ENCODE measurements at places on chromosomes 7 and 10.

- no peak for DNase-seq
These were observed 618.5 kb downstream of the CCSER2 start for GRCh38 chr10:84946904-84947303.

GRCh38 chr7:51009716-51010496 lies 227.2 kb upstream of the GRB10 start:
- no peak for DNase-seq

DNA sequence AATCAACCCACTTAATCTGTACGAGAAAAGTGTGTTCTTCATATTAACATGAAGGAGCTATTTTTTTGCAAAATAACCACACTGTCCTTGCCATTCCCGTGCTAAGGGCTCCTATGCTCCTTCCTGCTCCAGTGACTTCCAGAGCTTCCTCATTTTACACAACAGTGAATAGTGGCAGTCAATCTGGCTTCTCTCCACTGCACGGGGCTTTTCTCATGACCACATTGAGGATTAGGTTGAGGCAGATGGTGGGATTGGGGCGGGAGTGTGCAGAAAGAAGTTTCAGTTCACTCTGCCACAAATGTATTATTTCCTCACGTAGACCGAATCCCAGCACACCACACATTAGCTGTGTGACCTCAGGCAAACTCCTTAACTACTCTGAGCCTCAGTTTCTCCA lies 235.1 kb downstream of the ARHGAP12 start:
- no peak for DNase-seq

DNA sequence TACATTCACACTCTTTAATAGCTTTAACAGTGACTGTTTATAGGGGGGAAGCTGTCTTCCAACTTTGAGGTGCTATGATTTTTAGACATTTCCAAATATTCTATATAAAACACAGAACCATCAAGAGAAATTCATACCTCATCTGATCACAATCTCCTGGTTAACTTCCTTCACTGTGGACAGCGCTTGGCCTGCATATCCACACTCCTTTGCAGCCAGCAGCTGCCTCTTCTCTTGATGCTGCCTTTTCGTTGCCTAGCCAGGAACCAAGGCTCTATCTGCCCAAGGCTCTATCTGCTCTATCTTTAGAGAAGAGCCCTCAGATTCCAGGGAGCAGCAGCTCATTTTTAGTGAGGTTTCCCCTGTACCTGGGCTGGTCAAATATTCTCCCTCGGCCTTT lies 252.0 kb downstream of the PTEN start:
- no peak for DNase-seq

DNA sequence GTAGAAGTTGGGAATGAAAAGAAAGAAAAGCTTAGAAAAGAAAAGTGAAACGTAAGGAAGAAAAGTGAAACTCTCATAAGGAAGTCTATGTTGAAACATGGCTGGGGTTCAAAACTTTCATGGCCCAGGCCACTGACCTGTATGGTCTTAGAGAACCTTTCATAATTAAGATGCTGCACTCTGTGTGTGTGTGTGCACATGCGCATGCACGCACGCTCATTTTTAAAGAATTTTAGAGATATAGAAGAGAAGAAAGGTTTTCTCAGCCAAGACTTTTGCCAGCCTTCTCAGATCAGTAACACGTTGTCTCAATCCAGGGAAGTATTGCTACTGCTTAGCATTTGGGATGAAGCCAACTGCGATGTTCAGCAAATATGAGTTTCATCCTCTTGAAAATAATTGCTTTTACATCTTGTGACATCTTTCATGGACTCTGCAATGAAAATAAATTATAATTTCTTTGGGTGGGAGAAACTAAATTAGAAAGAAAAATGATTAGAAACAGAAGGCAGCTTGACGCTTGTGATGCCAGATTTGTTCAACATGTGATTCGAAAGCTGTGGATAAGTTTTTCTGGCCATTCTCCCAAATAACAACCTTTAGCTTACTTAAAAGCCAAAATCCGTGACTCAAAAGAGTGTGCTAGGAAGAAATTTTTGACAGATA lies 16.2 kb upstream of the SLC26A4 start:
- DNase-seq, result no peak

DNA sequence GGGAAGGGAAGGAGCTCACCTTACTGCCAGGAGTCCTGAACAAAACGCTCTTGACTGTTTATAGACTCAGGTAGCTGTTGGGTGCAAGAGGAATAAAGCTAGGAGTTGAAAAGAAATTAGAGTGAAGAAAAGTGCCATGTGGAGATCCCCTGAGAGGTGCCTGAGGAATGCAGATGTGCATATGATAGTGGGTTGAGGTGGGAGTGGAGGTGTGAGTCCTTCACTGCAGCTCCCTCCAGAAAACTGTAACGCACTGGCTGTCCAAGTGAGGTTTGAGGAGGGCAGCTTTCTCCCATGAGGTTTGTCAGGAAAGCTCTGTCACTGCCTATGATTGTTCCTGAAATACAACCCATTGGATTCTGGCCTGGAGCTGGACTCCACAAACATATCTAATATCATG lies 904.8 kb upstream of the POT1 start:
- no peak for DNase-seq

- no peak for DNase-seq
These were observed 126.5 kb downstream of the DOCK4 start for GRCh38 chr7:112079673-112080072.

- no peak for DNase-seq
These were observed 322.0 kb upstream of the ZNF32 start for GRCh38 chr10:43970717-43971116.
